ENCODE measurements at places on chromosomes 11 and 22.

DNA sequence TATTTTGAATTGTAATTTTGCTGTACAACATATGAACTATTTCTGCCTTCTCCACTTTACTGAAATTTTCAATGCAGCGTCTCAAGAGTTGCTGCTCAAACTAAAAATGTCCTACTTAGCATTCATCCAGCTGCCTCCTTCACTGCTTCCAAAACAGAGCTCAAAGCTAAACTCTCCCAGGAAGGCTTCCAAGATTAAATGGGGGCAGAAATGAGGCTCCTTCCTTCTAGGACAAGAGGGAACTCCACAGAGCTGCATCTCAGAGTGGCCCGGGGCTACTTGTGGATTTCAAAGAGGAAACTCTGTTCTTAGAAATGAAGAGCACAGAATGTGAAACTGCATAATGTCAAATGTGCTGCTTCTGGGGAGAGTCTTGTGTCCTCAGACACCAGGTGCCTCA, 295.9 kb upstream of the NCAM1 start:
- no peak for DNase-seq

- DNase-seq, result no peak
These were observed 1091.9 kb upstream of the TENM4 start for GRCh38 chr11:80532633-80533232.

DNA sequence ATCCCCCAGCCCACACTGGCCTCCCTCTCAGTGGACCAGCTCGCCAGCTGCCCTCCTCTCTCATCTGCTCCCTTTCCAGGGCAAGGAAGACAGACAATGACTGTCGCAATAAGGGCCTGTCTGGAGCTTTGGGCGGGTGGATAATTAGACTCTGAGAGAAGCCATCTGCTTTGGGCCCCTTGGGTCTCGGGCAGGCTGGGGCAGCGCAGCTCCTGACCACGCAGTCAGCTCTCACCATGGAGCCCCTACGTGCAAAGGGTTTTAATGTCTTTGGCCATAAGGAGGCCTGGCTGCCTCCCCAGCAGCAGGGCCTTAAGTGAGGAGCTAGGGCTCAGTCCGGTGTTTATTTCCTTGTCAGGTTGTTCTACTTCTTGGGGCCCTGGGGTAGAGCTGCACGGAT, 153.9 kb downstream of the CHST1 start:
- no peak for DNase-seq

GRCh38 chr11:66068154-66068821, 1.8 kb upstream of the PACS1 start:
- DNase-seq, result peak; percentile 81

- no peak for DNase-seq
These were observed 33.2 kb downstream of the SLC5A12 start for GRCh38 chr11:26688701-26689100.

DNA sequence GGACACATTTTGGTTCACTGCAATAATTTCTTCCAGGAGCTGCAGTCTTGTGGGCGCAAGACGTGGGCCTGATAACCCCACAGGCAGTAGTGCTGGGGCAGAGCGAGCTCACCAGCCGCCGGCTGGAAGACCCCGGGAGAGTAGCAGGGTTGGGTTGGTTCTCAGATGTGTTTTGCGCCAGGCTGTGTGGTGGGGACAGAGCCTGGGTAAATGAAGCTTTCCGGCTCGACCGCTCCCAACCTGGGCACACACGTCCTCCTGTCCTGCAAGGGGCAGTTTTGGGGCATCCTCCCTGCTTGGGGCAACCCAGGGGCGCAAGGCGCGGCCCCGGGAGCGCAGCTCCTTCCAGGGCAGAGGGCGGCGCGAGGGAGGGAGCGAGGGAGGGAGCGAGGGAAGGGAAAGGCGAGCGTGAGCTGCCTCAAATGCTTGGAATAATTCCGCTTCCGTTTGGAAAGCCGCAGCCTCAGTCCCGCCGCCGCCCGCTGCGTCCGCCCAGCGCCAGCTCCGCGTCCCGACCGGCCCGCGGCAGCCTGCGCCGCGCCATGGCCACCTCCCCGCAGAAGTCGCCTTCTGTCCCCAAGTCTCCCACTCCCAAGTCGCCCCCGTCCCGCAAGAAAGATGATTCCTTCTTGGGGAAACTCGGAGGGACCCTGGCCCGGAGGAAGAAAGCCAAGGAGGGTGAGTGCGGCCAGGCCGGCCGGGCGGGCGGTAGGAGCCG, at the start of gene PARVA:
PARVA (plus strand) TSS at position 466 of the 718 bp plus-strand sequence; CDS start at position 543, 77 bp downstream.
- DNase-seq, result no peak

- DNase-seq, result peak; percentile 5
These were observed 886.4 kb downstream of the BRD1 start for GRCh38 chr22:48941033-48941902.

DNA sequence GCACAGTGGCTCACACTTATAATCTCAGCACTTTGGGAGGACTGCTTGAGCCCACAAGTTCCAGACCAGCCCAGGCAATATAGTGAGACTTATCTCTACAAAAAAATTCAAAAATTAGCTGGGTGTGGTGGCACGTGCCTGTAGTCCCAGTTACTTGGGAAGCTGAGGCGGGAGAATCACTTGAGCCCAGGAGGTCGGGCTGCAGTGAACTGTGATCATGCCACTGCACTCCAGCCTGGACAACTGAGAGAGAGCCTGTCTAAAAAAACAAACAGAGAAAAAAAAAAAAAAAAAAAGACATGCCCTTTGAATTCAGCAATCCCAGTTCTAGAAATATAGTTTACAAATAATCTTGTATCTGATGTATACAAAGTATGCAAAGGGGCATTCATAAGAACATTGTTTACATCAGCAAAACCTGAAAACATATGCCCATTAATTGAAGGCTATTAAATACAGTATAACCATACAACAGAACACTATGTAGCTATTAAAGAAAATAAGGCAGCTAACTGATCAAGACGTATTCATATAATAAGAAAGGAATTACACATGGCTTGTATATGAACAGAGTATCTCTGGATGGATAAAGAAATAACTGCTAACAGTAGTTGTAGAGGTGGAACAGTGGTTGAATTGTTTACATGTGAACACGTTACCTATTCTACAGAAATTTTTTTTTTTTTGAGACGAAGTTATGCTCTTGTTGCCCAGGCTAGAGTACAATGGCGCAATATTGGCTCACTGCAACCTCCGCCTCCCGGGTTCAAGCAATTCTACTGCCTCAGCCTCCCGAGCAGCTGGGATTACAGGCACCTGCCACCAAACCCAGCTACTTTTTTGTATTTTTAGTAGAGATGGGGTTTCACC, 35.7 kb downstream of the CELF1 start:
- no peak for DNase-seq

DNA sequence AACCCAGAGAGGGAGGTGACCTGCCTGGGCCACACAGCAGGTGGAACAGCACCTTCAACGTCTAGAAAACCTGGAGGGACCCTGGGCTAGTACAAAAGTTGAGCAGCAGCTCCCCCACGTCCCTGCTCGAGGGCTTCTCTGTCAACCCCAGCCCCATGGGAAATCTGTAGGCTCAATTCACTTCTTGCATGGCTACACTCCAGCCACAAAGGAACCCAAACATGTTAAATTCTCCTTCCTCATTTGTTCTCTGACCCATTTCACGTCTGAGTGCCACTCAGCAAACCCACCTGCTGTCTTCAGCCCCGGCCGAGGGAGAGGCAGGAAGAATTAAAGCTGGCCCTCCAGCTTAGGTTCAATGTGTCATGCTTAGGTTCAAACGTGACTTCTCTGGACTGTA, 418.5 kb downstream of the MIAT start:
- DNase-seq, result no peak

DNA sequence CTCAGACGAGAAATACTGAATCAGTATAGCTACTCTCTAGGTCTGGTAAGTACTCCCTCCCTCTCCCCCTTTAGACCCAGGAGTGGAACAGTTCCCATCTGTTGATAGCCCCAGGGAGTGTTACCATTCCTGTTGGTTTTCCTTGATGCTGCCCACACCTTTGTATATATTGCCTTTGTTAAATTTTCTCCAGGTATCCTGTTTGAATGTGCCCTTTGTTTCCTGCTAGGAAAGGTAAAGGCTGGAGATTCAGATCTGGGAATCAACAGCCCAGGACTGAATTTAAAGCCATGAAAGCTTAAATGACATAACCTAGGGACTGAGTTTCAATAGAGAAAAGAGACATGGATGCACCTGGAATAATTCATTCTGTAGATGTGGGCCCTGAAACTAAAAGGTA, 68.3 kb downstream of the CCDC83 start:
- DNase-seq, result no peak

DNA sequence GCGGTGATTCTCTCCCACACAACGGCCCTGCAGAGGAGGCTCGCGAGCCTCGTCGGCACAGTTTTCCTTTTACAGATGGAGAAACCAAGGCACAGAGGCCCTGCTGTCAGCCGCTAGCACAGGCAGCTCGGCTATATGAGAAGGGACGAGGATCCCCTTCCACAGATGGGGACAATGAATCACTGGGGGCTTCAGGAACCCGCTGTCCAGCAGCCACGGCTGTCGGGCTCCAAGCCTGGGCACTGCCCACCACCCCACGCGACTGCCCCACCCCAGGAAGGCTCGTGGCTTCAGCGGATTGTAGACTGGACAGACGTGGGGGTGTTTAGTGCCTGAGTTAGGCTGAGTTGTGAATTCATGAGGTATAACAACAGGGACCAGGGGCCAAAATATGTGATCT, 17.2 kb upstream of the FGF3 start:
- DNase-seq, result no peak

DNA sequence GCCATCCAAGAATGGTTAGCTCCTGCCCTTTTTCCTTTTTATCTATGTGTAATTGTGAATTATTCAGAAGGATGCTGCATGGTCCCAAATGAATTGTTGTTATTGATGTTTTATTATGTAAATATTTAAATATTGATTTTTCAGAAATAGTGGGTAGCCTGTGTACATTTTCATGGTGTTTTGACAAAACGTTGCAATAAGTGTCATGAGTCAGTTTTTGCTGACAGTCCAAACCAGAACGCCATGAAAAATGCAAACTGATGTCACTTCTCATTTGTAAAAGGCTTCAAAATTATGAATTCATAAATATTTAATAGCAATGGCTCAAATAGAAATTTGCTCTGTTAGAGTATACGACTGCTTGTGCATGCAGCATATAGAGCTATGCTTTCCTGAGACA, 422.5 kb downstream of the CNTN5 start:
- no peak for DNase-seq

- no peak for DNase-seq
These were observed 1.2 kb downstream of the DDX6 start for GRCh38 chr11:118789501-118790356.

GRCh38 chr11:66183494-66184048, 84.9 kb upstream of the RAB1B start:
- DNase-seq, result no peak

DNA sequence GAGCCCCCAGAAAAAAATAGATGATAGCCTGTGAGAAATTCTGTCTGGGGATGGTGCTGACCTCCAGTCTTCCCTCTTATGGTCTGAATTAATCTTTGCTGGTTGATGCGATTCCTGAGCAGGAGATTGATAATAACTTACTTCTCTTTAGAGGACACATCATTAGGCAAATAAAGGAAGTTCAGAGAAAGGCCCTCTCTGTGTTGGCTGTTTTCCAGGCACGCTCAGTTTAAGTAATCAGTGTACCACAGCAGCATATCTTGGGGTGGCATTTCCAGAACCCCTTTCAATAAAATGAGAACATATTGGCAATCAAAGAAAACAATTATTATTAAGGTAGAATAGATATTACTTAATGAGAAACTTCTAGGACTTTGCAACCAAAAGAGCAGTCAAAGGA, 1129.3 kb upstream of the RAG2 start:
- no peak for DNase-seq

GRCh38 chr11:38460429-38460828, 1862.4 kb upstream of the RAG2 start:
- DNase-seq, result no peak

DNA sequence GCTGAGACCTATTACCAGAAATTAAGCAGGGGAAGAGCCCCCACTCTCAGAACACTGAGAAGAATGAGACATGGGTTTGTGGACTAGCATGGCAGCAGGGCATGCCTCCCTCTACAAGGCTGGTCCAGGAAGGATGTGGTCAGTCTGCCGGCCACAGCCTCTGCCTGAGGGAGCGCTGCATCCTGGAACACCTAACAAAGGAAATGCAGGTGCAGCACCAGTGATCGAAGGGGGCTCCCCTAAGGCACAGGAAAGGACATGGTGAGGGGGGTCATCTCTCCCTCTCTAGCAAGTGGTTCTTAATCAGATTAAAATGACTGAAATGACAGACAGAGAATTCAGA, 40.6 kb upstream of the ARL14EP start:
- peak; percentile 82 for DNase-seq

DNA sequence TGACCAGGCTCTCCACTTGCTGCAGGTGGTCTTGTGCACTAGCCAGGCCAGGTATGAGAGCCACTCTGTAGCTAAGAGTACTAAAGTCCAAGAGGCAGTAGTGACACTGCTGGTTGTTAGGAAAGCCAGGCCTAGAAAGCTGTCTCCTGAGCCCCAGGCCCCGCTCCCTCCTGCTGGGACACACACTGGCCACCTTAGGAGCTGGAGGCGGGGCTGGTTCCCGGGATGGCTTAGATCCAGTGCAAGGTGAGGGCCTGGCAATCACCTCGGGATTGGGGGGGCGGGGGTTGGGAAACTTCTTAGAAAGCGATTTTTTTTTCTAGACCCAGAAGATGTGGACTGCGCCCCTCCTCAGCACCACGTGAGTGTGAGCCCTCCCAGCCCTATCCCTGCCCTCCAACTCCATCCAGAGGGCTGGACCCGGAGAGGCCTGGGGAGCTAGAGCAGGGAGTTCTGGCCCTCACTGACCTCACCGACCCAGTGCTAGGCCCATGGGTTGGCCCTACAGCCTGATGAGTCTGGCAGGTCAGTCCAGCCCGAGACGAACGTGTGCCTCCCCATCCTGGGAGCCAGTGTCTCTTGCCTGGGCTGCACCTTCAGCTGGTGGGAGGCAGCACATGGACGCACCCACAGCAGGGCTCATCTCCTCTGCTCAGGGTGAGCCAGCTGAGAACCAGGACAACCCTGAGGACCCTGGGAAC, 18.1 kb downstream of the SLC37A2 start:
- DNase-seq, result peak; percentile 31

- no peak for DNase-seq
These were observed 65.2 kb upstream of the MTMR2 start for GRCh38 chr11:95989076-95989605.

- peak; percentile 73 for DNase-seq
These were observed 13.4 kb upstream of the GRK2 start for GRCh38 chr11:67252831-67253239.

GRCh38 chr22:35390933-35391332, 9.0 kb upstream of the MCM5 start:
- no peak for DNase-seq

DNA sequence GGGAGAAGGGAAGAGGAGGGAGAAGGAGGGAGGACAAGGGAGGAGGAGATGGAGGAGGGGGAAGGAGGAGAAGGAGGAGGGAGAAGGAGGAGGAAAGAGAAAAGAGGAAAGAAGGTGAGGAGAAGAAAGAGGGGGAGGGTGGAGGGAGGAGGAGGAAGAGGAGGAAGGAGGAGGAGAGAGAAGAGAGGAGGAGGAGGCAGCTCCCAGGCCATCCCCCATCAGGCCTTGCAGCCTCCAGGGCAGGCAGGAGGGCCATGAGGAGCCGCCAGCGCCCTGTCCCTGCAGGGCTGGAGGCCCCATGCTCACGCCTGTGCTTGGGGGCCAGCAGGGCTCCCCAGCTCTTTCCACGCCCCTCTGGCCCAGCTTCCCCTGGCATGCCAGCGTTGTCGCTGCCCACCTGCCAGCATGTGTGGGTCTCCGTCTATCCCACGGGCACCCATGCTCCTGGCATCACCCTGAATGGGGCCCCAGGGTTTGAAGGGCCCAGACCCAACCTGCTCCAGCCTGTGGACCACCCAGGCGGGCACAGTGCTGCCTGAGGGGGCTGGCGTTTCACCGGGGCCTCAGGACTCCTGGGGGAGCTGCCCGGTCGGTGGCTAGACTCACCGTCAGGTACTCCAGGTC, 5.2 kb downstream of the TSPAN32 start:
- no peak for DNase-seq

GRCh38 chr11:26741036-26741435, 19.2 kb upstream of the SLC5A12 start:
- DNase-seq, result no peak

Measured in activated CD8-positive, alpha-beta memory T cell treated with anti-CD3 and anti-CD28 coated beads, Interleukin-2, amount 10 ng/mL, durations not matched to agents 7 days and 5 days (primary cell).